ENCODE measurements at places on chromosomes 2 and 18.

GRCh38 chr18:44033144-44033701, 647.5 kb upstream of the SETBP1 start:
- no peak for DNase-seq

DNA sequence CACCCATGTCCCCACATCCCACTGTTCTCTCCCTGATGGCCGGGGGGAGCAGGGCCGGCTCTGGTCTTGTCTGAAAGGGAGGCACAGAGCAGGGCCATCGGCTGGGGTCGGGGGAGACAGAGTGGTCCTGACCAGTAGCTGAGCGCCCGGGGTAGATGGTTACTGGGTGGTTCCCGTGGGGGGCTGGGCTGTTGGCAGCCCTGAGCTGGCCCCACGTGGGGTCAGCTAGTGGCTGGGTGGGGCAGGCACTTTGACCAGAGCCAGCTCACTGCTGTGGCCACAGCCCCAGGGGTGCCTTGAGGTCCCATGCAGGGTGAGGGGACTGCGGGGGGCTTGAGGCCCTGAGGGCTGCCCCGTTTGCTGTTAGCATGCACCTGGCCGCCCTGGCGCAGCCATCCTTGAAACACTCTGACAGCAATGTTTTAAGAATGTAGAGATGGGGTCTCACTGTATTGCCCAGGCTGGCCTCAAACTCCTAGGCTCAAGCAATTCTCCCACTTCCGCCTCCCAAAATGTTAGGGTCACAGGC, 12.3 kb upstream of the NEU4 start:
- no peak for DNase-seq

- no peak for DNase-seq
Measured at GRCh38 chr2:221166292-221166691, 405.8 kb downstream of the EPHA4 start.

DNA sequence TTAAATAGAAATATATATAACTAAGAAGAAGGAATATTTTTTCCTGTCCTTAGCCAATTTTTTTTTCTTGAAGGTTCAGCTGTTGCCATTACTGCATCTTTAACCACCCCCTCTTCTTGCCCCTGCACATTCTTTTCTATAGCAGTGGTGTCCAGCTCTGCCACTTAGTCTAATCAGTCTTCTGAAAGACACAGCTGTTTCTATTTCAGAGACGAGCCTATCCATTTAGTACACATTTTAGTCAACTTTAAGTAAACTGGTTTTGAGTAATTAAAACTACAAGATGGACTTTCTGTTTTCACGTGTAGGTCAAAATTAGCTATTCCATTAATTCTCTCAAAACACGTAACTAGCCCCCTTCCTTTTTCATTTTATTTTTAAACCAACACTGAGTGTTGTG, 21.0 kb downstream of the SPOPL start:
- DNase-seq = no peak

DNA sequence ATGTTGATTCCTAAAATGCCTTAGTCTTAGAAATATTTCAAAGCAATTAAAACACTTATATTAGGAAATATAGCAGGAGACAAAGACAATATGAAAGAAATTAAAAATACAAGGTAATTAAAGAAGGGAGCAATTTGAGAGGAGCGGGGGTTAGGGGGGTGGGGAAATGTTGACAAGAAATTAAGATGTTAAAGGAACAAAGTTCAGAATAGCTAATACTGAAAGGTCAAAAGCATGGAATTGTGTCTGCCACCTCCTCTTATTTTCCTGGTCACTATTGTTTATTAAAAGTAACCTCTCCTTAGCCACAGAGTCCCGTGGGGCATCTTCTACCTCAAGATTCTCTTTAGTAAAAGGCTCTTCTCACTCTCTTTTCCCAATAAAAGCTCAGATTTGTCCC, 244.1 kb downstream of the MREG start:
- no peak for DNase-seq

- DNase-seq = no peak
Measured at GRCh38 chr2:12921321-12921720, 204.6 kb downstream of the TRIB2 start.

GRCh38 chr2:160472839-160473251, 20.8 kb downstream of the RBMS1 start:
- peak; percentile 57 for DNase-seq

DNA sequence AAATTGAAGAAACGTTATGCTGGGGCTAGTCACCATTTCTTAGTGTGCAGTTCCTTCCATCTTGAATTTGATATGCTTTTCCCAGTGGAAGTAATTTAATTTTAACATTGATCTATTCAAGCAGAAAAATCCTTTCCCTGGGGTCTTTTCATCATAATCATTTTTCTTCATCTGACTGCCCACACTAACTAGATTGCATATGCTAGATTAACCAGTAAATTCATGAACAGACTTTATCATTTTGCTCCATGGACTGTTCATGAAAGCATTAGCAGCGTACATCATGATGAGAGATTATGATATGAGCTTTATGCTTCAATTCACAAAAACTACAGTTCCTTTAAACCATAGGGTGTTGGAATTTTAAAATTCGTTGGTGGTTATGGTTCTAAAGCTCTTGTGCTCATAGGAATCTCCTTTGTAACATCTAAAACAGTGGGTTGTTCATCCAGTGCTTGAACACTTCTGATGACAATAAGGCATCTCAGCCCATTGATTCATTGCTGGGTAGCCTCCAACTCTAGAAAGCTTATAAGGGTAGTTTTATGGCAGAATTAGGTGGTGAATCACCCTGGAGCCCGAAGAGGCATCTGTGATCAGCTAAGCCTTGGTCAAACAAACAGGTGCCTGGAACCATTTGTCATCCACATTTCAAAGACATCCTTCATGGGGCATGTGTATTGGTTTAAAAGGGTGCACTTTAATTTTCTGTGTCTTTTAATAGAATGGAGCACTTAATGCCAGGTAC, 77.2 kb upstream of the NDUFV2 start:
- DNase-seq = peak; percentile 45

DNA sequence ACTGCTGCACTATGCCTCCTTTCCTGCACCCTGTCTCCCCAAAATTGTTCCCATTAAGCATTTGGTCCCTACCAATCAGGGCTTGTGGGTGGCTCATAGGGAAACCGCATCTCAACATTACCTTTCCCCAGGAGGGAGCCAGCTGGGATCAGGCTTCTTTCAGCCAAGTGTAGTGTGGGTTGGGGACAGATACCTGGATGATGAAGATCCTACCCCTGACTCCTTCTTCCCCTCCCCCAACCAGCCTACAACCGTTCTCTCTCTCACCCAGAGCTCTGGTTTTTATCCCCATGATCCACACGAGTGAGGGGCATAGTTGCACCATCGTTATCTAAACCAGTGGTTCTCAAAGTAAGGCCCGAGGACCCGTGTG, 40.0 kb downstream of the ACOXL start:
- DNase-seq = no peak

GRCh38 chr18:26956863-26957262, 91.4 kb upstream of the AQP4 start:
- no peak for DNase-seq

GRCh38 chr2:11710632-11711353, 35.6 kb upstream of the LPIN1 start:
- DNase-seq = no peak

DNA sequence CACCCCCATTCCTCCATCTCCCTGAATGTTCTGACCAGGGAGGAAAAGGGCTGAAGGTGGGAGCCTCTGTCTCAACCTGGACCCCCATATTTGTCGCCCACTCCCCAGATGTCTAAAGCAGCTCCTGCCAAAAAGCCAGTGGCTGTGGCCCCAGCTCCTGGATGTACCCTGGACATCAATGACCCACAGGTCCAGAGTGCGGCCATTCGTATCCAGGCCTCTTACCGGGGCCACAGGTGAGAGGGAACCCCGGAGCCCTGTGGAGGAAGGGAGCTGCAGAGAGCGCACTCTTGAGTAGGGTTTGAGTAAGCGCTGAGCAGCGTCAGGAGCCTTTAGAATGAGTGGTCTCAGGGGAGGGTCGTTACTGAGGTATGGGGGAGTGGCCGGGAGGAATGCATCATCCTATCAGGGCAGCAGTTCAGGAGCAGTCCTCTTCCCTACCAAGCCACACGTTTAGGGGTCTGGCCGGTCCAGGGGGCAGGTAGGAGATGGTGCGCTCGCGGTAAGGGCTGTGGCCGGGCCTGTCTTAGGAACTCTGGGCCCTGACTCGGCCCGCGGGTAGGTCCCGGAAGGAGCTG, 2.4 kb upstream of the GMPPA start:
- DNase-seq = no peak

GRCh38 chr2:113895301-113895700, 5.4 kb downstream of the ACTR3 start:
- DNase-seq = no peak

DNA sequence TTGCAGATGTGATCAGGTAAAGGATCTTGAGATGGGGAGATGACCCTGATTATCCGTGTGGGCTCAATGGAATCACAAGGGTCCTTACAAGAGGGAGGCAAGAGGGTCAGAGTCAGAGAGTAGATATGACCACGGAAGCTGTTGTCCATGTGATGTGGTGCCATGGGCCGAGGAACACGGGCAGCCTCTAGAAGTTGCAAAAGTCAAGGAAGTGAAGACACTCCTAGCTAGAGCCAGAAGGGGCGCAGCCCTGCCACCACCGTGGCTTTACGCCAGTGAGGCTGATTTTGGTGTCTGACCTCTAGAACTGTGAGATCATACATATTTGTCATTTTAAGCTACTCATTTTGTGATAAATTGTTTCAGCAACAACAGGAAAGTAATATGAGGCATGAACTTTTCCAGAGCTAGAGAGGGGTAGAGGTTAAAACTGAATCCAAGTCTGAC, 114.4 kb downstream of the CAPN13 start:
- no peak for DNase-seq

- no peak for DNase-seq
Measured at GRCh38 chr2:209761566-209761965, 10.1 kb upstream of the UNC80 start.
